ENCODE measurements at places on chromosomes 13 and 19.

- no peak for DNase-seq
Observed at GRCh38 chr19:11405846-11406643, 13.1 kb downstream of the RGL3 start.

GRCh38 chr13:106415971-106416370 lies 119.5 kb downstream of the EFNB2 start:
- no peak for DNase-seq

GRCh38 chr13:33284916-33285315 lies 639 bp downstream of the STARD13 start:
- no peak for DNase-seq

DNA sequence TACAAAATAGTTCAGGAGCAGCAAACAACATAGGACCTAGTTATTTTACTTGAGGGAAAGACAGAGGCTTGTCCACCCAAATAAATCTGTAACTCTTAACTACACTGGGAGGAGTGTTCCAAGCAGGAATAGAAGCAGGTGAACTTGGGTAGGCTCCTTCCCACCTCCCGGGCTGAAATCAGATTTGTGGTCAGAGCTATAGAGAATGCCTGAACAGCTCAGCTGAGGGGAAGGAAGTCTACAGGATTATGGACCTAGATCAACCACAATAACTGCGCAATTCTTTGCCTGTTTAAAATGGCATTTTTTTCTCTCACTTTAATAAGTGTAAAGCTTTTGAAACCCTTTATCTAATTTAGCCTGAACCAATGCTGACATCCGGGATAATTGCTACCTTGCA lies 73.5 kb upstream of the IRS2 start:
- DNase-seq: no peak

DNA sequence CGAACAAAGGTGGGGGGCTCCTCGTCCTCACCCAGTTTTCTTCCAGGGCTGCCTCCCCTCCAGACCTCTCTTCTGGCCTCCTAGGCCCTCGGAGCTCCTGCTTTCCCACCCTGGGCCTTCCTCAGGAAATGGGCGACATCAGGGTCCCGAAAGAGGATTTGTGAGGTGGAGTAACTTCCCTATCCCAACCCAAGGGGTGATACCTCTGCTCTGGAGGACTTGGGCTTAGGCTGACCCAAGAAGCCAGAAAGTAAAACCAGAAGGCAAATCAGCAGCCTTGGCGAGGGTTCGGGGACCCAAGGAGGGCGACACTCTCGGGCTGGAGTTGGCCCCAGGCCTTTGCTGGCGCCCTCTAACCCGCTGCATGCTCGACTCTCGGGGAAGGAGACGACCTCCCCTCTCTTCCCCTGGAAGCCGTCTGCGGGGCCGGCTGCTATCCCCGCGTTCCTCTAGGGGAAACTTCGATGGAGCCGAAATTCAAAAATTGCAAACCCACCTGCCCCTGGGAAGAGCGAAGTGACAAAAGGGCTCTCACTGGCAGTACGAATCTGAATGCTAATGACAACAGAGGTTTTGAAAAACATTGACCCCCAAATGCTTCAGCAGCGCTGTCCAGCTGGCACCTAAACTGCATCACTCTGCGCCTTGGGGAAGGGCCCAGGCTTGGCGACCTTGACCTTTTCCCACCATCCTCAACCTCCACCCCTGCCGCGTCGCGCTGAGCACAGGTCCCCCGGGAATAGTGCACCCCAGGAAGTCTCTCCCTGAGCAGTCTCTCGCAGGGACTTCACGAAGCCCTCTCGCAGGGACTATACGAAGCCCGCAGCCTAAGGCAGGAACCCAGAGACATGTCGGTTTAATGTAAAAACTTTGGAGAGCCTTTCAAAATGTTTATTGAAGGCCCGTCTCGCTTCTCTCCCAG lies 2.4 kb downstream of the PDX1 start:
- DNase-seq: no peak

- DNase-seq: peak; percentile 69
Observed at GRCh38 chr19:31338069-31338776, 11.0 kb downstream of the TSHZ3 start.

GRCh38 chr19:30677702-30678101 lies 305.5 kb downstream of the ZNF536 start:
- no peak for DNase-seq

DNA sequence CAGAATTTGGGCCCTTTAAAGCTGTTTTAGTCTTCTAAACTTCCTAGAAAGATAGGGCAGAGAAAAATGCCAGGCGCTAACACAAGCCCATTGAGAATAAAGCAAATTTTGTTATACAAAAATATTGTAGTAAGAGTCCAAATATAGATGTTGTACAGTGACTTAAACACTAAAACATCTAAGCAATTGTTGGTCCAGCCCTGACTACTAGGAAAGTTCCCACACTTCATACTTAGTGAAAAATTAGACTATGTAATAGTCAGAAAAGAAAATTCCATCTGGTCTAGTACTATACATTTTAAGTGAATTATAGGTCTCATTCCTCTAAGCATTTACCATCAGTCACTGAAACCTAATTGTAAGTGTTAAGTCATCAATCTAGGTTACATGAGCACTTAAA lies 1518.3 kb upstream of the SLC10A2 start:
- peak; percentile 57 for DNase-seq

DNA sequence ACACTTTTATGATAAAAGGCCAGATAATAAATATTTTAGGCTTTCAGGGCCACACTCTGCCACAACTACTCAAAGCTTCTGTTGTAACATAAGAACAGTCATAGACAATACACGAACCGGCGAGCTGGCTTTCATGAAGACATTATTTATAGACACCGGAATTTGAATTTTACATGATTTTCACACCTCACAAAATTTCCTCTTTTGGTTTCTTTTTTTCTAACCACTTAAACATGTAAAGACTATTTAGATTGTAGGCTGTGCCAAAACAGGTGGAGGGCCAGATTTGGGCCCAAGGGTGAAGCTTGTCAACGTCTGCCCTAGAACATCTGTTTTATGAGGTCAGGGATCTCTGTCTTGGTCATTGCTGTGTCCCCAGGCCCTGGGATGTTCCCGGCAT lies 29.7 kb upstream of the FXYD3 start:
- DNase-seq: no peak

DNA sequence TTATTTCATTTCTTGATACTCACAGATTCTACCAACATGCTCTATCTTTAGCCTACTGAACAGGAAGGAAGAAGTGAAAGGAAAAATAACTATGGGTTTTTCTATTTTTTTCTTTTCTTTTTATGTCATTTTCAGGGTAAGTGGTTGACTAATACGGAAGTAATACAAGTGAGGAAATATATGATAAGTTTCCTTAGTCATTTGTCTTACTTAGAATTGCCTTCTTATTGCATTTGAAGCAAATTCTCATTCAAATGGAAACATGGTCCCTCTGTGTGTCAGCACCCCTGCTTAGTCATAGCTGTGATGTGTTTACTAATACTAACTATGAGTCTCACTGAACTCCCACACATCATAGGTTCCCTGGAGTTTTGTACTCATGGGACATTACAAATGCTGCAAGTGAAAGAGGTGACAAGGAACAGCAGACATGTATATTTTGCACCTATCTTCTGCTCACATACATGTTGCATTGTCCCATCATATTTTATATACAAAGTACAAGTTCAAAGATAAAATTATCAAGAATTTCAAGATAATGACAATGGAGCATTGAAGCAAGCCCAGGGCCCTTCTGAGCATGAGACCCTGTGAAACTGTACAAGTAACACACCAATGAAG lies 60.1 kb downstream of the DCT start:
- DNase-seq: peak; percentile 55

GRCh38 chr13:61466280-61466679 lies 50.6 kb upstream of the PCDH20 start:
- DNase-seq: no peak

GRCh38 chr13:106176117-106176516 lies 359.3 kb downstream of the EFNB2 start:
- DNase-seq: peak; percentile 91

- DNase-seq: no peak
Observed at GRCh38 chr19:4697304-4697703, 26.3 kb downstream of the DPP9 start.

GRCh38 chr19:1475751-1476437 lies 3.1 kb downstream of the C19orf25 start:
- DNase-seq: no peak

DNA sequence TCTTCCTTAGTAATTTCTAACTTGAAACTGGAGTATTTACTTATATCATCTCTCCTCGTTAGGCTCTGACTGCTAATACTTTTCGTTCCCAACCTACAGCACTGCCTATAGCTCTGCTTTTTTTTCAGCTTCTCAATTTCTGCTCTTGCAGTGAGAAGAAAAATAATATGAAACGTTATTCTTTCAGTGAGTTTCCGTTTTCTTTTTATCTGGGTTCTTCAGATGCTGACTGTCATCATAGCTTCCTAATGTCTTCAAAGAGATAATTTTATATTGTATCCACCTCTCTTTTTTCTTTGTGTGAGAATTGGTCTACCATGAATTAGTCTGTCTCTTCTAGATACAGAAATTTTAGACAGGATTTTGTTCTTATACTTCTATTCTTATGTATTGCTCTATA lies 454.9 kb downstream of the LMO7 start:
- DNase-seq: no peak

GRCh38 chr19:32662186-32662585 lies 12.8 kb downstream of the ANKRD27 start:
- DNase-seq: peak; percentile 19

- no peak for DNase-seq
Observed at GRCh38 chr19:36891768-36892357, 24.2 kb downstream of the ZNF829 start.

DNA sequence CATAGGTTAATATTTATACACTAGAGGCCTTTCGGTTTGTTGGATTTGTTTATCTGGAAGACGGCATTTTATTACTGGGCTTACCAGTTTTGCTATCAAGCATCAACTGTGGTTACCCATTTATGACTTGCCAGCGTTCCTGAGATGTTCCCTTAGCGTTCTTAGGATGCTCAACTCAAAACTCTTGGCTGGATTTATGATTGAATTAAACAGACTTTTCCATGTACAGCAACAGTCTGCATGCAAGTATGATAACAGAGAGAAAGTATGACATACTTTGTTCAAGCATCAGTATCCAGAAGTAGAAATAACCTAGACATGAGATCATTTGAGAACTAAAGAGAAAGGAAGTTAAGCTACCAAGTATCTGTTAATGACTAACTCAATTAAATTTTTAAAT lies 29.9 kb upstream of the RNF113B start:
- peak; percentile 89 for DNase-seq
